ENCODE measurements at places on chromosomes 4 and X.

DNA sequence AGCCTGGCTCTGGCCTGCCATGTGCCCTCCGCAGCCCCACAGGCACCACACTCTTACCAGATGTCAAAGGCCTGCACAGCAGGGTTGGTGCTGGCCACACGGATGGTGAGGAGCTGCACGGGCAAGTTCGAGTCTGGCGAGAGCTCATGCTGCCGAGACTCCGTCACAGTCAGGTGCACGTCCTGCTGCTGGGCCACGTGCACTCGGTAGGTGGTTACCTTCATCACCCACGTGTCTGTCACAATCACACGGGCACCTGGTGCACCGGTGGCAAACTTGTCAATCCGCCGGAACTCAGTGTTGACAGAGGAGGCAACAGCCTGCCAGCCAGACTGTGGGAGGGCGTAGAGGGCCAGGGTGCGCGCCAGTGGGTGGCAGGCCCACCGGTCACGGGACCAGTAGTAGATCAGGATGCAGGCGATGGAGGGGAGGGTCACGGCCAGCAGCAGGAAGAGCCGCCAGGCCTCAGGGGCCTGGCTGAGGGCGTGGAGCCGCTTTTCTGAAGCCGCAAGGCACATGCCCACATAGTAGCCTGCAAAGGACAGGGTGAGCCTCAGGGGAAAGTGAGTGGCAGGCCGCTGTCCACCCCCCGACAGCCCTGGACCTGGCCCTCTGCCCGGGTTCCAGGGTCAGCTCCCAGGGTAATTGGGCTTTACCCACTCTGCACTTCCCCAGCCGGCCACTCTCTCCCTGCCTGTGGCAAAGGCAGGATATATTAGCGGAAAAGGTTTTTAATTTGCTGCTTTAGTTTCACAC, 2.9 kb downstream of the TMEM129 start:
- no peak for DNase-seq

DNA sequence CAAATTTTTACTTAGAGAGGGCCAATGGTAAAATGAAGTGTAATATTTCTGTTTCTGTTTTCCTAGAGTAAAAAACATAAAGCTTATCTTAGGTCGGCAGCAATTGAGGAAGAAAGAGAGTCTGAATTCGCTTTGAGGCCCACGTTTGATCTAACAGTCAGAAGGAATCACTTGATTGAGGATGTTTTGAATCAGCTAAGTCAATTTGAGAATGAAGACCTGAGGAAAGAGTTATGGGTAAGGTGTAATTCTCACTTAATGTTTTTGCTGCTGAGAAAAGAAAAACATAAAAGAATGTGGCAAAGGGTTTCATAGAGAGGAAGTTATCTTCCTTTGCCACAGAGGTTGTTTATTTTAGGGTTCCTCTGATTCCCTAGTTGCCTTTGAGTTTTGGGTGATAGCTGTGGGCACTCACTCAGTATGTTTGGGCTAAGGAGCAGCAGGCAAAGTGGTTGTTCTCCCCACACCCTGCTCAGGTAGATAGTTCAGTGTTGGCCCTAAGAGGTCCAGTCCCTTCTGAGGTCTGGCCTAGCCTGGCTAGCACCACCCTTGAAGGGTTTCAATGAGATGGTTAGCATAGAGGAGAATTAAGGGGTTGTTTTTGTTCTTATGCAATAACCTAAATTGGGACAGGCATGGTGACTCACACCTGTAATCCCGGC, 32.3 kb downstream of the HERC5 start:
- no peak for DNase-seq

GRCh38 chr4:162700815-162701361, 465.8 kb downstream of the NAF1 start:
- no peak for DNase-seq

- no peak for DNase-seq
These were observed 70.7 kb downstream of the UGT2A2 start for GRCh38 chr4:69568787-69569186.

DNA sequence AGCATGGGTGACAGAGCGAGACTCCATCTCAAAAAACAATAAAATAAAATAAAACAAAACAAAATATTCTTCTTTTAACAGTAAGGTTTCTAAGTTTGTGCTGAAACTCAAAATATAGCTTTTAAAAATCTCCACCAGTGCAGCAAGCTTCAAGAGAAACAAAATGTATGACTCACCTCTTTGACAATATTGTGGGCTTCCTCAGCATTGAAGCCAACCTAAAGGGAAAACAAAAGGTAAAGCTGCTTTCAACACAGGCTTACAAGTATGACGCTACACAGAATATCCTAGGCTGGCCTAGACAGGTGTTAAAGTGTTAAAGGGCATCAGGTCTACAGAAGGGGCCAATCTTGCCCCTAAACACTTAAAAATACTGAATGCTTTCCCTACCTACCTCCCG, 1.2 kb downstream of the DYNLT3 start:
- no peak for DNase-seq

- DNase-seq: no peak
These were observed 161.9 kb downstream of the ZNF518B start for GRCh38 chr4:10295301-10295700.

DNA sequence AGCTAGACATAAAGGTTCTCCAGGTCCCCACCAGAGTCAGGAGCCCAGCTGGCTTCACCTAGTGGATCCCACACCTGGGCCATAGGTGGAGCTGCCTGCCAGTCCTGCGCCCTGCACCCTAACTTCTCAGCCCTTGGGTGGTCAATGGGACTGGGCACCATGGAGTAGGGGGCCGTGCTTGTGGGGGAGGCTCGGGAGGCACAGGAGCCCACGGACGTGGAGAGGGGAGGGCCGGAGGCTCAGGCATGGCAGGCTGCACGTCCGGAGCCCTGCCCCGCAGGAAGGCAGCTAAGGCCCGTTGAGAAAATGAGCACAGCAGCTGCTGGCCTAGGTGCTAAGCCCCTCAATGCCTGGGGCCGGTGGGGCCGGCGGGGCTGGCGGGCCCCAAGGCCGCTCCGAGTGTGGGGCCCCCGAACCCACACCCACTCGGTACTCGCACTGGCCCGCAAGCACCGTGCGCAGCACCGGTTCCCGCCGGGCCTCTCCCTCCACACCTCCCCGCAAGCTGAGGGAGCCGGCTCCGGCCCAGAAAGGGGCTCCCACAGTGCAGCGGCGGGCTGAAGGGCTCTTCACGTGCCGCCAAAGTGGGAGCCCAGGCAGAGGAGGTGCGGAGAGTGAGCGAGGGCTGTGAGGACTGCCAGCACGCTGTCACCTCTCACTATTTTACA, 291.1 kb downstream of the KLHL4 start:
- no peak for DNase-seq

- no peak for DNase-seq
These were observed 4.5 kb upstream of the CBR4 start for GRCh38 chr4:169014586-169014985.

DNA sequence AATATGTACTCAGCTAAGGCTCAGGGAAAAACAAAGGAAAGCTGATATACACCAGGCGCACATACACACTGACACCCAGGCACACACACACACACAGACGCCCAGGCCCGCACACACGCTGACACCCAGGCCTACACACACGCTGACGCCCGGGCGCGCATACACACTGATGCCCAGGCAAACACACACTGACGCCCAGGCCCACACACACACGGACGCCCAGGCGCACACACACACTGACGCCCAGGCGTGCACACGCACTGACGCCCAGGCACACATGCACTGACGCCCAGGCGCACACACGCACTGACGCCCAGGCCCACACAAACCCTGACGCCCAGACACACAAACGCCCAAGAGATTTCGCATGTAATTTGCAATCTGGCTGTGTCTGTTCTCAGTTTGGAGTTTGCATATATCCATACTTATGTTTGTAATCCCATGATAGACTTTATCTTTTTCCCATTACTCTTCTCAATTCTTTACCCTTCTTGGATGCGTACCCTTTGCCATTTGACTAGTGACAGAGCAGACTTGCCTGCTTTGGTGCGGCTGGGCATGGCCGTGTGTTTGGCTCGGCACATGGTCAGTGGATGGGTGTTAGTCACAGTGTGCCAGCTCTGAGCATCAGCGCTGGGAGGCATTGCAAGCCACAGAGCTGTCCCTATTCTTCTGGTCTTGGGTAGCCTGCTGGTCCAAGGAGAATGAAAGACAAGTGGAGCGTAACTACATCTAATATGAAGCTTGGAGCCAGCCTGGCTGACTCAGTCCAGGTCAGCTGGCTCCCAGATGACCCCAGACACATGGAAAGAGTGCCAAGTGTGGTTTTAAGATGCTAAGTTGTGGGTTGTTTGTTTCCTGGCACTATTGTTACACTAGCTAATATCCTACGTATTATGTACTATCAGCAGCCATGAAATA, 632.4 kb upstream of the ZFP42 start:
- no peak for DNase-seq

DNA sequence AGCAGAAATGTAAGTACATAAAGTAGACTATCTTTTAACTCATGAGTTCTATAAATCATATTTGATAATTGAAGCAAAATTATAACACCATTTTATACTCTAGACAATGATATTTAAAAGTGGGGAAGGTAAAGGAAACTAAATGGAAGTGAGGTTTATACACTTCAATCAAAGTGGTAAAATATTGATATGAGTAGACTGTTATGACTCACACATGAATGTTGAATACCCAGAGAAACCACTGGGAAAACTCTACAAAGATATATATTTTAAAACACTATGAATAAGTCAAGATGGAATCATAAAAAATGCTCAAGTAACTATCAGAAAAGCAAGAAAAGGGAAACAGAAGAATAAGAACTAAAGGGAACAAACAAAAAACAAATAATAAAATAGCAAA, 8.4 kb downstream of the VSIG1 start:
- DNase-seq: no peak

DNA sequence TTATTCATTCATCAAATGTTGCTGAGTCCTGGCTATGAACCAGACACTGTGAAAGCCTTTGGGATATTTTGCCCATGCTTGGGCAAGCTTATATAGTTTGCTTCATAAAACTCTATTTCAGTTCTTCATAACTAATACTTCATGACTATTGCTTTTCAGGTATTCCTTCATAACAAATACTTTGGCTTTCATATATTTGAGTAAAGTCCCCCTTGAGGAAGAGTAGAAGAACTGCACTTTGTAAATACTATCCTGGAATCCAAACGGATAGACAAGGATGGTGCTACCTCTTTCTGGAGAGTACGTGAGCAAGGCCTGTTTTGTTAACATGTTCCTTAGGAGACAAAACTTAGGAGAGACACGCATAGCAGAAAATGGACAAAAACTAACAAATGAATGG, 1.7 kb upstream of the AFP start:
- DNase-seq: no peak

DNA sequence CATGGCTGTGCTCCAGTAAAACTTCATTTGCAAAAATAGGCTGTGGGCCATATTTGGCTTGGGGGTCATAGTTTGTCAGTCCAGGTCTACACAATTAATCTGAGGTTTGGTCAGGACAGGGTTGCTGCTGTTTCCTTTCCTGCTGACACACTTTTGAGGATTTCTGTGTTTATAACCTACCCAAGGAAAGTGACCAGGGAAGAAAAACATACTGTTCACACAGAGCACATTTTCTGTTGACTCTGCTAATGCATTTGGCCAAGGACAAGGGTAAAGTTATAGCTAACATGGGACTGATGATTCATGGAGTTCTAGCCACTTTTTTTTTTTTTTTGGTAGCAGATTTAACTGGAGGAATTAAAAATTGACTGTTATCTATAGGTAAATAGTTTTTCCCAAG, 43.9 kb upstream of the GEMIN8 start:
- DNase-seq: no peak

GRCh38 chrX:31179203-31179602, 107.4 kb upstream of the FTHL17 start:
- no peak for DNase-seq

GRCh38 chrX:131778269-131779218, 234.7 kb downstream of the OR13H1 start:
- DNase-seq: no peak

GRCh38 chr4:112514647-112515197, 1.3 kb downstream of the NEUROG2 start:
- DNase-seq: peak; percentile 37

DNA sequence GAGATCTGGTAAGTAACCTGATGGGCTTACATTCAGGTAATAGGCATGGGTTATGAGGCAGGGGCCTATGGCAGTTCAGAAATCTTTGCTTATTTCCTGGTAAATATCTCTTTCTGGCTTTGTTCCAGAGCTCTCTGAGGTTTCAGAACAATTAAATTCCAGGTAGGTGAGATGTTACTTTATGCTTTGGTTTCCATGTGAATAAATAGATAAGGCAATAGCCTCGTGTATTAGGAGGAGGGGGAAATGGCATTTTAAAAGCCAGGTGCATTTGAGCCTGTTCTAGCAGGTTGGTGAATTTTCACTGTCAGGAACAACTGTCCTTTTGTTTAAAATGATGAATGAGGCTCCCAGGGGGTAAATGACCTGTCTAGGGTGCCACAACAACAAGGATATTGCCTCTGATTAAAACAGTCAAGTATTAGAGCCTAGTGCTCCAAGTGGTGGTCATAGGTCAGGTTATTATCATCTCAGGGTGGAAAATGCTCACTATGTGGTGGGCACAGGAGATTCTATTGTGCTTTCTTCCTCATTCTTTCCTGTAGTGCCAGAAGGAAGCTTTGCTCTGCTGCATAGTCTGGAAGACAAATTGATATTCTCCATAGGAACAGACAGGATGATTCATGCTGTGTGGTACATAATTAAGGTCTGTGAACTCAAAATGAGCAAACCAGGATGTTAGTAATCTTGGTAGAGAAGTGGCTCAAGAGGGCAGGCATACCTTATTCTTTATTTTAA, 296.2 kb downstream of the INPP4B start:
- DNase-seq: no peak

- peak; percentile 76 for DNase-seq
These were observed 172.0 kb downstream of the PTTG2 start for GRCh38 chr4:38132107-38132673.

DNA sequence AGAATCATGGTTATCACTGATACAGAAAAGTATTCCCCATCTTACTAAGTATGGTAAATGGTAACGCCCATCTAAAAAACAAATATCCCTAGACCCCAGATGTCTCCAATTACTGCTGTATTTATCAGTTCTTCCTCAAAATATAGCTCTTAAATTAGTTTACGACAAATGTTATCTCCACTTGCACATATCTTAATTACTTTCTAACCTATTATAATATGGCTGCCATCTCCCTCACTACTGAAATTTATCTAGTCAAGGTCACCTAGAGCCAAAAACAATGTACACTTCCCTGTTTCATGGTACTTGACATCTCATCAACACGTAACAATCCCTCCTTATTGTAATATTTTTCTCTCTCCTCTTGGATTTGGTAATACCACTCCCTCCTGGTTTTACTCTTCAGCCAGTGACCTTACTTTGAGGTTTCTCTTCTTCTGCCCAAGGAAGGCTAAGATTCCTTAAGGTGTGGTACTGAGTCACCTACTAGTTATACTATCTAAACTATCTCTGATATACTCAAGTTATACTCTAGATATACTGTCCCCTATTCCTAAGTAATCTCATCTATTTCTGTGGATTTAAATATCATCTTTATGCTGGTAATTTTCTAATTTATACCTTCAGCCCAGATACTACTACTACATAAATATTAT, 8.6 kb downstream of the LCORL start:
- no peak for DNase-seq
